NB4 (cell line): ENCODE measurements at places on chromosomes 5 and 9.

GRCh38 chr5:106699796-106700195 is 970.9 kb downstream of the EFNA5 start:
- no peak for DNase-seq

DNA sequence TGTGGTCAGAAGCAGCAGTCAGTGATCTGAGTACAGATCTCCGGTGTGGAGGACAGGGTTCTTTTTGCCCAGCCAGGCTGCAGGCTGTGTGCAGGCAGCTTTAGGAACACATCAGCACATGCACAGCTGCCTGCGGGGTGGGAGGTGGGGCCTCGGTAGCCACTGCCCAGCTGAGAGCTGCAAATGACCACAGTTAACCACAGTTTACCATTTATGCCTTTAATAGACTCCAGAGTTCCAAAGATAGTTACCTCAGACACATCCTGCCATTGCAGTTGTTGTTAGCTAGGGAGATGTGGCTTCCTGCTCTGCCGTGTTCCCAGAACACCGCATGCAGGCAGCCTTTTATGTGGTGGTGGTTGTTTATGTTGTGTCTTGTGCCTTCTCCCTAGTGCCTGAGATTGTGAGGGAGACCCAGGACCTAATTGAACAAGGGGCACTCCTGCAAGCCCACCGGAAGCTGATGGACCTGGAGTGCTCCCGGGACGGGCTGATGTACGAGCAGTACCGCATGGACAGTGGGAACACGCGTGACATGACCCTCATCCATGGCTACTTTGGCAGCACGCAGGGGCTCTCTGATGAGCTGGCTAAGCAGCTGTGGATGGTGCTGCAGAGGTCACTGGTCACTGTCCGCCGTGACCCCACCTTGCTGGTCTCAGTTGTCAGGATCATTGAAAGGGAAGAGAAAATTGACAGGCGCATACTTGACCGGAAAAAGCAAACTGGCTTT is 10.2 kb downstream of the EXOC3 start:
- DNase-seq: no peak

GRCh38 chr9:76101947-76102346 is 211.5 kb downstream of the PCSK5 start:
- no peak for DNase-seq

DNA sequence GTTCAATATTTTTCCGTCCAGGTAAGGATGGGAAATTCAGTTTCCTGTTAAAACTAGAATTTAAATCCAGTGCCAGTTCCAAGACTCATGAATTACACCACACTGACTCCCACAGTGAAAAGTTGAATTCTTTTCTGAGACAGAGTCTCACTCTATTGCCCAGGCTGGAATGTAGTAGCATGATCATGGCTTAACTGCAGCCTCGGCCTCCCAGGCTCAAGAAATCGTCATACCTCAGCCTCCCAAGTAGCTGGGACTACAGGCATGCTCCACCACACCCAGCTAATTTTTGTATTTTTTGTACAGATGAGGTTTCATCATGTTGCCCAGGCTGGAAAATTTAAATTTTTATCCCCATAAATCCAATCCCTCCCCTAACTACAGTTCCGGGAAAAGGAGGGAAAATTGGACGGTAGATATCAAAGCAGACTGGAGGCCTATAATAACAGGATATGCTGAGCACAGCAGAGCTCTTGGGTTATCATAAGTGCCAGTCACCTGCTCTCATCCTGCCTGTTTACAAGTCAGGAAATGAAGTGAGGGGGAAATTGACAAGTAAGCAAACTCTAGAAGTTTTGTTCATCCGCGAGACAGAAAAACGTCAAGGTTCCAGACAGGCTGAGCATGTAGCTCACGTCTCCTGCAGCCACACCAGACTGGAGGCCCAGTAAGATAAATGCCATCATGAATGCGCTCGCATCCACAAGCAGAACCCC is 105.7 kb downstream of the UGCG start:
- no peak for DNase-seq

DNA sequence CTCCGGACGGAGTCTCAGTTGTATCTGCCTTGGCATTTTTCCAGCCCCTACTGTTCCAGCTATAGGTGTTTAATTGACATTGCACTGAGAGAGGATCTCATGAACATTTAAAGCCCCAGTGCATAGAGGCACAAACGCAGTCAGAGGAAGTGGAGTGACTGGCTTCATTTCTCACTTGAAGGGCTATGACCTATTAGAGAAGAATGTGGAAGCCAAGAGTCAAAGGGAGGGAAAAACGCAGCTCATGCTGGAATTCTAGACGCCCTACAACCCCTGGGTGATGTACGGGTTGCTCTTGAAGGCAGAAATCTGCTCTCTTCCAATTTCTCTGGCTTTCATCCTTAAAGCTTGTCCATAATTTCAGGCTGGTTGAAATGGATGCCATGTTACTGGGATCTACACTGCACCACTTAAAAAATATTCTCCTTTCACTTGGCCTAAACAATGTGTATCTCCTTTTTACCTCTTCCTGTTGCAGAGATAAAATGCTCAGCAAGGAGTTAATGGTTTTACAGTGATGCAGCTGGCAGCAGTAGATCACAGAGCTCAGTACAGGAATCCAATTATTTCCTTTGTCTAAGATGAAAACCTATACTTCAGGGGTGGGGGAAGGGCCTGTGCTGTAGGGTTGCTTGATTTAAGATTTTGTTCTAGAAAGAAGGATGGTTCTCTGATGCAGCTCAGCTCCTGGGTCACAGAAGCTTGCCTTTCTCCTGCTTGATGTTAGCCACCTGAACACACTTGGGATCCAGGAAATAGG is 61.8 kb upstream of the MAMDC2 start:
- no peak for DNase-seq

DNA sequence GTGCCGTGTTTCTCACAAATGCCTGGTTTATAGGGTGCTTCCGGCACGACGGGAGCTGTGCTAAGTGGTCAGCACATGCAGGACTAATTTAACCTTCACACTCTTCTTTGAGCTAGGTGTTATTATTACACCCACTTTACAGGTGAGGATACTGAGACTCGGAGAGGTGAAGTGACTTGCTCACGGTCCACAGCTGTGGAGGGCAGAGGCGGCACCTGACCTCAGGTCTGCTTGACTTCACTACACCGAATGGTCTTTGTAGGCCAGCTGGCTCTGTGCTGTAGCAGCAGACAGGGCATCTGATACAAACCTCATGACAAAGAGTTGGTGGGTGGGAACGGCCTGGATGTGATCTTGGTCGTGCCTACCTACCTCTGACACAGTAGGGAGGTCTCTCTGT is 102.0 kb upstream of the BOD1 start:
- no peak for DNase-seq

- no peak for DNase-seq
Measured at GRCh38 chr5:122965111-122965510, 71.4 kb downstream of the PPIC start.

- no peak for DNase-seq
Measured at GRCh38 chr5:147450606-147451005, 59.3 kb downstream of the DPYSL3 start.
